ENCODE measurements at places on chromosomes 7 and 10. TPM values are rescaled to one million over a fixed set of nuclear protein-coding genes. Genes with fewer than 3 reads are reported as not detected.

LARP4B gene
- 136 TPM for total RNA-seq

- no peak for DNase-seq
These were observed 956.9 kb upstream of the ZNF722 start for GRCh38 chr7:63041786-63042185.

DNA sequence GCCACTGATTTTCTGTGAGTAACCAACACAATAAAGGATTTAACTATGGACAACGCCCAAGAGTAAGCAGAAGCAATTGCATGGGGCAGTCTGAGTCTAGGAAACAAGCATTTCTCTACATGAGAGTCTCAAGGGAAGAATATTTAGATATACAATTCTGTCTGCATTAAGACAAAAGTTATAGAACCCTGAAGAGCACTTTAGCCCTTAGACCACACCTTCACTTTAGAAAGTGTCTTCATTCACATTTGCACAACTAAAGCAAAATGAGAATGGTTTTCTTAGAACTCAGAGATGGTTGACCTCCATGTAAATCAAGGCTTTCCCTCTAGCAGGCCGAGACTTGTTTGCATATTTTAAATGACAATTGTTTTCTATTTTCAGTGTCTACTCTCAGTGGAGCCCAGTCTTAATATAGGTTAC, 25.5 kb upstream of the TRIM24 start:
- DNase-seq = no peak

DNA sequence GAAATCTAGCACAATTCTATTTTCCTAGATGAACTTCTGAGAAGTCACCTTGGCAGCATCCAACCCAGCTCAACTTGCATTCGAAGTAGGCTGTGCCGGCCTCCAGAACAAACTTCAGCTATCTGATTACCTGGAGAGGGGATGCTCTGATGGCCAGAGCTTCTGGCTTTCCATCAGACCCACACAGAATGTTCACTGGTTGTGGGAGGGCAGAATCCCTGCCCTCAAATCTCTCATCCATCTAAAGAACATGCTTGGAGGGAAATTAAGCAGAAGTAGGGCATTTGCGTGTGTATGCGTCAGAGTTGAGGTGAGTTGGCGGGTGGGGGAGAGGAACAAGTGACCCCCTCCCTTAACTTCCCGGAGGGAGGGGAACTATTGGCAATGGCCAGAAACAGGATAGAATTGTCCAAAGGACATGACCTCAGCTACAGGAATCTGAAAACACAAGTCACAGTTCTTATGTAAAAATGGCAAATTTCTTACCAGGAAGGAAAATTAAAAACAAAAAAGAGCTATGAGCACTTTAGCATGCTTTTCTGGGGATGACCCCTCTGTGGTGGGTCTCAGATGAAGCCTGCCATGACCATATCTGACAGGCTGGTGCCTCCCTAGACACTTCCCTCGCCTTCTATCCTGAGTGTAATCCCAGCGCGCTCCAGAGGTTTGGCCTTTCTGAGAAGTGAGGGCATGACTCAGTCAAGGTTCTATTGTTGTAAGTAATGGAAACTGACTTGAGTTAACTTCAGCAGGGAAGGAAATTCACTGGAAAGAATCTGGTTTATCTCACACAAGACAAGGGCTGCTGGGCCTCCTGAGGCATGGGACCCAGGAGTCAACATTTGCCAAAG, 278.8 kb downstream of the RPS24 start:
- peak; percentile 10 for DNase-seq

- DNase-seq = no peak
These were observed 7.0 kb upstream of the TMEM243 start for GRCh38 chr7:87226495-87226894.

DNA sequence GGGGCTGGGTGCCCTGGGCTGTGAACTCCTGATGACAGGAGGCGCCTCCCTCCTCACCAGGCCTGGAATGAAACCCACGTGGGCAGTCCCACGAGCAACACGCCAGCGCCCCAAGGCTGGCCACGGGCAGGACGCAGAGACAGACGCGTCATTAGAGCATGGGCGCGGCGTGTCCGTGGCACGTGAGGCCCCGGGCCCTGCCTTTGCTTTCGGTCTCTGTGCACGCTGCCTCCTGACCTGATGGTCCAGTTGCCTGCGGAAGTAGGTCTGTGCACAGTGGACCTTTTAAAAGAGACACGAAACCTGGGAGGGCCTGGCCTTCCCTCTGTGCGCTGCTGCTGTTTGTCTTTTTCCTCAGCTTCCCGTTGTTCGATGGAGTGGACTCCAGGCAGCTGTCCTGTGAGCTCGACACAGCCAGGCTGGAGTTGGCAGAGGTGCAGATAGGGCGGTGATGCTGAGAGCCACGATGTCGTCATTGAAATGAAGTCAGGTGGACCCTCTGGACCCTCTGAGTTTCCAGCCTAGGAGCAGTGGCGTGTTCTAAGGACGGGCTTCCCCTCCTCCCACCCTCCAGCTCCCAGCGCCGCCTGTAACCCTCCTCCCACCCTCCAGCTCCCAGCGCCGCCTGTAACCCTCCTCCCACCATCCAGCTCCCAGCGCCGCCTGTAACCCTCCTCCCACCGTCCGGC, 40.1 kb upstream of the CFAP46 start:
- DNase-seq = no peak
